AG04450 (cell line): ENCODE measurements at places on chromosomes 3 and 15.

- DNase-seq: no peak
Measured at GRCh38 chr15:60854858-60855564, 374.1 kb downstream of the RORA start.

DNA sequence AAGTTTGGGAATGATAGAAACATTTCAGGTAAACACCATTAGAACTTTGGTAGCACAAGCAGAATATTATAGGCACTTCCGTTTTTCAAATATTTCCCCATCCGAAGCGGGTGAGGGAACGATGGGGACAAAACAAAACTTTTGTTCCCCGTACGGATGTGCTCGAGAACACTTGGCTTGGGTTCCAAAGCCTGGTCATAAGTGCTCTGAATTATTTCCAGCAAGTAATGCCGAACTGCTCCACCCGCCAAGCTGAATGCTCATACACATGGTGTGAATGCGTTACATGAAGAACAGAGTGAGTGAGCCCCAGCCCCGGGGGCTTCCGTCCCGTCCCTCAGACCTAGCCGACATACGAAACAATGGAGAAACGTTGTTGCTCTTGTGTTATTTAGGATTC is 438.2 kb upstream of the ARRDC4 start:
- no peak for DNase-seq

DNA sequence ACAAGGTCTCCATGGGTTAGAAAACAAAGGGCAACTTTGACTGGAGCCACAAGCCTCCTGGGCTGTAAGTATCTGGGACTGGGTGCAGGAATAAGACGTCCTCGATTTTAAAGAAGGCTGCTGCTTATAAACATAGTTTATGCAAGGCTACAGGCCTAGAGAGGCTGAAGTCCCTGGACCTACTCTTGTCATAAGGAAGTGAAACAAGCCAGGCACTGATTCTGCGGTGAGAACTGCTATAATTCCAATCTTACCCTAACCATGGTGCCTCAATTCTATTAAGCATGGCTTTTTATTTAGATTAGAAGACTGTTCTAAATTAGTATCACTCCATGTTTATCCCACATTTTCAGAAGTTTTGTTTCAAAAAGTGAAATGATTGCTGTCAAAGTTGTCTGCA is 777.6 kb downstream of the PLOD2 start:
- DNase-seq: no peak

- no peak for DNase-seq
Measured at GRCh38 chr3:119808244-119808643, 26.3 kb downstream of the NR1I2 start.

- DNase-seq: no peak
Measured at GRCh38 chr3:136994772-136995516, 37.2 kb downstream of the IL20RB start.

- no peak for DNase-seq
Measured at GRCh38 chr3:51671734-51672475, 853 bp downstream of the TEX264 start.

- DNase-seq: no peak
Measured at GRCh38 chr3:190382082-190382481, 5.9 kb upstream of the CLDN16 start.

DNA sequence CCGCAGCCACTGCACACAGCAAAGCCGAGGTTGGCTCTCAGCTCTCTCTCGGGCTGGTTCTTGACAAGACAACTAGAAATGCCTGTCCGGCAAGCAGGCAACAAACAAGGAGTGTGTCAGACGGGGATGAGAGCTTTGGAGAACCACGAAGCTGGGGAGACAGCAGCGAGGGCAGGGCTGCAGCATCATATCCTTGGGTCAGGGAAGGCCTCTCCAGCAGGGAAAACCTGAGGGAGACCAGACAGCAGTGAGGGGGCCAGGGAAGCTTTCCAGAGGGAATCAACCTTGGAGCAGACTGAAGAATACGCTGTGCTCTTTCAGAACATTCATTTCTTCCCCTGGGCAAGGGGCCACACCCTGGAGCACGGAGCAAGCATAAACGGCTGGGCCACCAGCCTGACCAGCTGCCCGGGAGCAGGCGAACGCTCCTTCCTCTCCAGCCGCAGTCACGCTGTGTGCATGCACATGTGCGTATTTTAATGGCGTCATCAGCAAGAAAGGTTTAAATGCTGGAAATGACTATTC is 58.7 kb downstream of the CHSY1 start:
- no peak for DNase-seq

- DNase-seq: no peak
Measured at GRCh38 chr3:152346740-152347139, 78.0 kb downstream of the MBNL1 start.

DNA sequence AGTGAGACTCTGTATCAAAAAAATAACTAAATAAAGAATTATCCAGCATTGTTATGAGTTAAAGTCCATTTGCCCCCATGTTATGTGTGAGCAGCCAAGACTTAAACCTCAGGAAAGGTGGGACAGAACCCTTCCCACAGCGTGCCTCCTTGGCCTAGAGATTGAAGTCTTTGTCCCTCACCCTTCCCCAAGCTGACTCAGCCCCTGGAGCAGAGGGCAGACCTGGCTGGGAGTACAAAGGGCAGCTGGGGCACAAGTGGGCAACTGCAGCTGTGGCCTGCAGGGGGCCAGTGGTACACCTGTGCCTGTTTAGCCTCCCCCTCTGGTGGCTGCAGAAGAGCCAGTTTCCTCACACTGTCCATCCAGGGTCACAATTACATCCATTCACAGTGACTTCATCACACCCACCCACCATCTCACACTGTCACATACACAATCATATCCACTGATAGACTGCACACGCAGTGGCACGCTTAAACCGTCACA is 940 bp upstream of the ACY1 start:
- DNase-seq: no peak

GRCh38 chr3:23867400-23867799 is 49.4 kb downstream of the NKIRAS1 start:
- no peak for DNase-seq

DNA sequence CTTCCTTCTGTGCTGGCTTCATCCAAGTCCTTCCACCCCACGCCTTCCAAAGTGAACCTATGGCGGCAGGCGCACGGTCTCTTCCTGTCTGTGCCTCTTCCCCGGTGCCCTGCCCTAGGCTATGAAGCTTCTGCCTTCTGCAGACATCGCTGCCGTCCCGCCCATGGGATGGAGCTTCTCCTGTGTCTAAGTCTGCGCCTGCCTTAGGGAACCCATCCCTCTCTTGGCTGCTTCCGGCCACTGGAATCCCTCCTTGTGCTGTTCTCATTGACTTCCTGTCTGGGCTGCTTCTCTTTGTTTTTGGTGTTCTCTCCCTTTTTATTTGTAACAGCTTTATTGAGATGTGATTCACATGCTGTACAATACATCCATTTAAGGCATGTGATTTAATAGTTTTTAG is 17.2 kb downstream of the CHCHD6 start:
- DNase-seq: no peak

DNA sequence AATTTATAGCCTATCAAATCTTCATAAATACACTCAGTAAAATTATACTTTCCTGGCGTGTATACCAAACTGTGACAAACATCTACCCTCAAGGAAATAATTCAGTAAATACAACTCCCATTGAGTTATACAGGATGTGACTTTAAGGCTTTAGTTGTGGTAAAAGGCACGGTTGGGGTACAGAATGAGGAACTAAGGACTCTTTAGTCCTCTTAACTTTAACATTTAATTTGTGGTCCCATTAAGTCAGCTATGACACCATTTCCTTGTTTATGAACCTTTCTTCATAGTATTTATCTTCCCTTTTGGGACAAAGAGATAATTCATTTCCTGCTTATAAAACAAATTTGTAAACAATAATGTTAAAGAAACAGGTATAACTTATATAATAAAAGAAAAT is 30.2 kb downstream of the IFT80 start:
- no peak for DNase-seq

DNA sequence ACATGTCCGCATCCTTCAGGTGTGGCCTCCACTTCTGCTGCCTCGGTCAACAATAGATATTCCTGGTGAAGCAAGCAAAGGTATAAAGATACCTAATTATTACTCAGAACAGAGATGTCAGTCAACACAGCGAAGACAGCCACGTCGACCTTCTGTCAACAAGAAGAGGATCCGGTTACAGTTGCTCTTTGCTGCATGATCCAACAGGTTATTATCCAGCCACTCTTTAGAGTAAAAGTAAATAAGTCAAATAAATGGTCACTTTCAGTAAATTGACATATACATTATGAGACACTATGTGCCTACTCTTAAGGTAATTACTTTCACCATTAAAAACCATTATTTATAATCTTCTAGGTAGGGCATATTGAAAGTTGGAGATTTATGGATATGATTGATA is 356.8 kb upstream of the ATP11B start:
- no peak for DNase-seq

GRCh38 chr3:106797461-106797860 is 579.8 kb upstream of the CCDC54 start:
- no peak for DNase-seq

GRCh38 chr3:87350367-87351199 is 74.2 kb upstream of the POU1F1 start:
- DNase-seq: peak; percentile 23

GRCh38 chr15:63494408-63494807 is 10.0 kb upstream of the USP3 start:
- no peak for DNase-seq

DNA sequence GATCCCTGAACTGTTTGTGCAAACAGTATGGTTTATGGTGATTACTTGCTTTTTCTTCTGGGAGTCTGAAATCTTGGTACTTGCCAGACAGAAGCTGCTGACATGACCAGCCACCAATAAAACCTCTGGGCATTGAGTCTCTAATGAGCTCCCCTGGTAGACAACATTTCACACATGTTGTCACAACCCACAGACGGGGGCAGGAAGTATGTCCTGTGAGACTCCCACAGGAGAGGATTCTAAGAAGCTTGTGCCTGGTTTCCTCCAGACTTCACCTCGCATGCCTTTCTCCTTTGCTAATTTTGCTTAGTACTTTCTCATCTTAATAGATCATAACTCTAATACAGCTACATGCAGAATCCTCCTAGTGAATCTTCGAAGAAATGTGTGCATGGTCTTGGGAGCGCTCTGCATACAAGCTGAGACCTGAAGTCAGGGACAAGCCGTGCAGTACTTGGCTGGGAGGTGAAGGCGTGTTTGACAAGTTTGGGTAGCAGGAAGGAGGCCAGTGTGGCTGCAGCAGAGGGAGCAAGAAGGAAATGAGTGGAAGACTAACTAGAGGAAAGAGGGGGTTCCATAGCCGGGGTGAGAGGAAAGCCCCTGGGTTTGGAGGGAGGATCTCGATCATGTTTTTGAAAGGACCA is 49.0 kb downstream of the B3GNT5 start:
- no peak for DNase-seq

DNA sequence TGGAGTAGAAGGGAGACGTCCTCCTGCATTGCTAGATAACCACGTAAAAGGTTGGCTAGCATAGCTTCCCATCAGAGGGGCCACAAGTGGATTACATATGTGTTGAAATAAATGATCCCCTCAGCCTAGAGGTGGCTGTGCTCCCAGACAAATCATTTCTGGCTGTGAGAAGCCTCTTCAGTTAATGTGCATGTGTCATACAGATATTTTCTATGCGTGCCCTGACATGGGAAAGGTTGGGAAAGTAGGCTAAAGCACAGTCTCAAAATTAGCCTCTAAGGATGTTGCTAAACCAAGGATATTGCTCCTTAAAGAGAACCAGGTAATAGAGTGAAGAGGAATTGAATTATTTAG is 17.8 kb downstream of the USP3 start:
- no peak for DNase-seq

DNA sequence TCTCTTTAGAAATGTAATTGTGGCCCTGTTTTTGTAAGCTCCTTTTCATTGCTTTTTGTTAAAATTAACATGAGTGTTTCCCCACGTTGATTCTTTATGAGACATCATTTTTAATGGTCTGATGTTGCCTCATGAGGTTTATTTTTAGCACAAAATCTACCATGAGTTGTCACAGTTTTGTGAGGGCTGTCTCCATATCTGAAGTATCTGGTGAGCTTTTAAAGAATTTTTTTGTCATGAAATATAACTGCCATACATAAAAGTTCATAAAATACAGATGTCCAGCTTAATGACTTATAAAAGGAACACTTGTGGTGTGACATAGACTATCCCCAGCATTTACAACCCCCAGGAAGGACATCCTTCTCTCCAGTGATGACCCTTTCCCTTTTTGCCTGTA is 34.3 kb upstream of the CEMIP start:
- DNase-seq: no peak

DNA sequence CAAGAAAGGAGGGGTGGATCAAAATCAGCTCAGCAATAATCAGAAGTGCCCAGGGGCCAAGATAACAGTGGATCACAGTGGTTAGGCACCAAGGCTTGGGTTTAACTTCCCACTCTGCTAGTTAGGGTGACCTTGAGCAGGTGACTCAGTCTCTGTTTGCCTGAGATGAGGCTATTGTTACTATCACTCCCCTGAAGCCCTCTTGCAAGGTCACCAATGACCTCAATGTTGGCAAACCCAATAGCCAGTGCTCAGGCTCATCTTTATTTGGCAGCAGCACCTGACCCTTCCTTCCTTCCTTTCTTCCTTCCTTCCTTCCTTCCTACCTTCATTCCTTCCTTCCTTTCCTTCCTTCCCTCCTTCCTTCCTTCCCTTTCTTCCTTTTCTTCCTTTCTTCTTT is 102.4 kb upstream of the HACD2 start:
- no peak for DNase-seq
